Effector CD8-positive, alpha-beta T cell (primary cell): ENCODE measurements at places on chromosomes 6 and 20.

GRCh38 chr6:85136310-85136709 is 313.6 kb upstream of the NT5E start:
- no peak for DNase-seq

GRCh38 chr20:47857569-47858464 is 72.5 kb upstream of the SULF2 start:
- no peak for DNase-seq

DNA sequence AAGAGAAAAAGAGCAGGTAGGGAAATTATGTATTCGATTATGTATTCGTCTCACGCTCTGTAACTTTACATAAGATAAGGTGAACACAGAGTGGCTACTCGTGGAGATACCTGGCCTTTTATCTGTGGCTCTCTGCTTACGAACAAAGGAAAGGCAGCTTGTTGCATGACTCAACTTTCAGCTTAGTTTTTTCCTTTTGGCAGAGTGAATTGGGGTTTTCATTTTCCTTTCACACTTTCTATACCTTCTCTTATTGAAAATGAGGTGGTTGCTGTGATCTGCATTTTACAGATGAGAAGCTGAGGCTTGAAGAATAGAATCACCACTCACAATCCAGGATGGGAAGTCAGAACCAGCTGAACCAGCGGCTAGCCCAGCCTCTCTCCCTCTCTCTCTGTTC is 13.3 kb upstream of the KCNK15 start:
- DNase-seq, result no peak

DNA sequence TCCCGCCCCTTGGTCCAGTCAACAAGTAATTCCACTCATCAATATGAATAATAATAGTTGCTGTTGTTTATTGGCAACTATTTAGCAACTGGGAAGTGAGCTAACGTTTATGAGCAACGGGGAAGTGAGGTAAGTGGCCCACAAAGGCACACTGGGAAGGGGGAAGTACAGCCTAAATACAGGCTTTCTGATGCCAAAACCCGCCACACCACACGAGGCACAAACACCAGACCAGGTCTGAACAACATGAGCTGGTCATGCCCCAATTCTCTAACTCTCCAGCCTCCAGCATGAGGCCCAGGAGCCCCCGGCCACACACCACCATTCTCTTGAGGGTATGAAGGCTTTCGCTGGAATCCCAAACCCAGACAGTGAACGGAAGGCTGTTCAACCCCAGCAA is 50.8 kb downstream of the PREX1 start:
- DNase-seq, result no peak

DNA sequence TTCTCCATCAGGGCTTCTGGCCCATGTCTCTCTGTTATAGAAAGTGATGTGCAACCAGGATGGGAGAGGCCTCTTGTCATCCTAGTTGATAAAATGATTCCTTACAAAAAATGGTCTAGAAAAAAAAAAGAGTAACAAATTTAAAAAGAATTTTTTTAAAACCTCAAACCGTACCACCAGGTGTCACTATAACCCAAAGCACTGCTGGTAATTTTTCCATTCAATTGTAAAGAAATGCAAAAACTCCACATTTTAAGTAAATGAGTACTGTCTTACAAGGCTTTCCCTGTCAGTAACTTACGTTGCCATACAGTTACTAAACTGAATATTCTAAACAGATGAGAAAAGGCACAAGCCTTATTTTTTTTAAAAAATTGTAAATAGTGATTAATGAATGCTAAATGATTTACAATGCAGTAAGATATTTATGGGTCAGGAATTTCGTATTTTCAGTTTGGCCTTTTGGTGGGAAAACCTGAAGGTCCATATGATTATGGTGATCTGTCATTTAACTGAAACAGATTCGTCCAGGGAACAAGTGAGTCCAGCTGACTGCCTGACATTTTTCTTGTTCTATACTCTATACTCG is 95.4 kb downstream of the OGFRL1 start:
- DNase-seq, result no peak

GRCh38 chr6:35544769-35545361 is 32.2 kb upstream of the TULP1 start:
- no peak for DNase-seq
